Mammary microvascular endothelial cell (primary cell): ENCODE measurements at places on chromosomes 11 and 22. TPM values are rescaled to one million over a fixed set of nuclear protein-coding genes. Genes with fewer than 3 reads are reported as not detected.

Gene PRRG4
- total RNA-seq: 0.67 and 0.69 TPM in 2 replicates

Gene BRSK2
- total RNA-seq: not detected in 2 replicates

Gene FXYD2
- 0.30 TPM in 1 of 2 replicates, not detected in the other for total RNA-seq

Gene GRM5
- 0.07 and 0.15 TPM in 2 replicates for total RNA-seq

Gene DCDC1
- not detected in 2 replicates for total RNA-seq

Gene TRIM68
- 7.4 and 12.7 TPM in 2 replicates for total RNA-seq

Gene OR5F1
- not detected in 2 replicates for total RNA-seq
